ENCODE measurements at places on chromosomes 11 and 22.

- no peak for DNase-seq
These were observed 299.6 kb downstream of the KIRREL3 start for GRCh38 chr11:126700768-126701519.

- DNase-seq = peak; percentile 47
These were observed 66.5 kb downstream of the CCDC34 start for GRCh38 chr11:27296497-27296896.

DNA sequence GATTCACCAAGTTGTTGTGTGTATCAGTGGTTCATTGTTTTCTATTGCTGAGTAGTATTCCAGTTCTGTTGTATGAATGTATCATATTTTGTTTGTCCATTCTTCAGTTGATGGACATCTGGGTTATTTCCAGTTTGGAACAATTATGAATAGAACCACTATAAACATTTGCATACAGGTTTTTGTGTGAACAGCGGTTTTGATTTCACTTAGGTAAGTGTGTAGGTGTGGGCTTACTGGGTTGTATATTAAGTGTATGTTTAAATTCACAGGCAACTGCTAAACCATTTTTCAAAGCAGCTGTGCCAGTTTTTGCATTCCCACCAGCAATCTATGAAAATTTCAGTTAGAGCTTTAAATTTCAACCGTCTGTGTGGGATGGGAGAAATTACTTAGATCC, 217.8 kb downstream of the NELL1 start:
- no peak for DNase-seq

DNA sequence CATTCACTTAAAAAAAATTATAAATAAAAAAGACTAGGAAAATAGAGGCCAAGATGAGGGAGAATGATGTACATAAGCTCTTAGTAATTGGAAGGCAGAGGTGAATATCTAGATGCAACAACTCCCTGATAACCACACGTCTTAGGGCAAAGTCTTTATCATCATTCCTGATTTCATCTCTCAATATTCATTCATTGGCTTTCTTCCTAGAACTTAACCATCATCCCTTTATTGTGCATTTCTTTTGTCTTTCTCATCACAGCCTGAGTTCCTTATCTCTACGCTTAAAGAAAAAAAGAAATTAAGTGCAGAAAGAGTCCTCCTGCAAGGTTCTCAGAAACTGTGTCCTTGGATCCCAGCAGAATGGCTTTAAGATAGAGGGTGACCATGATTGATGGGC, 23.2 kb upstream of the FLI1 start:
- DNase-seq = no peak

DNA sequence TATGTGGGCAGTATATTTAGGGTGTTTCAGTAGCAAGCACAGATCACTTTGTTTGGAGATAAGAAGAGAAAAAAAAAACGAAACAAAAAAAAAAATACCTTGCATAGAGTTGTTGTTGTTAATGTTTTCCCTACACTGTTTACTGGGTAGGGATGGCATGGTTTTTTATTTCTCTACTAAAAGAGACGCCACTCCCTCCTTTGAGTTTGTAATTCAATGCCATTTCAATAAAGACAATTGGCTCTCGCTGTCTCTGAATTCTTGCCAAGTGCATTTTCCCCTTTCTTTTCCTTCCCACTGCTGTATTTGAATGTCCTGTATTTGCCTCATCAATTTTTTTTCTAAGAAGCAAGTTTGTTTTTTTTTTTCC, 213.9 kb upstream of the UBASH3B start:
- no peak for DNase-seq

All from Caki2 (cell line).